Tongue (tissue), 3 donors: ENCODE measurements at places on chromosomes 16 and 17.

GRCh38 chr16:85921026-85921425 is 22.1 kb downstream of the IRF8 start:
- DNase-seq = no peak

DNA sequence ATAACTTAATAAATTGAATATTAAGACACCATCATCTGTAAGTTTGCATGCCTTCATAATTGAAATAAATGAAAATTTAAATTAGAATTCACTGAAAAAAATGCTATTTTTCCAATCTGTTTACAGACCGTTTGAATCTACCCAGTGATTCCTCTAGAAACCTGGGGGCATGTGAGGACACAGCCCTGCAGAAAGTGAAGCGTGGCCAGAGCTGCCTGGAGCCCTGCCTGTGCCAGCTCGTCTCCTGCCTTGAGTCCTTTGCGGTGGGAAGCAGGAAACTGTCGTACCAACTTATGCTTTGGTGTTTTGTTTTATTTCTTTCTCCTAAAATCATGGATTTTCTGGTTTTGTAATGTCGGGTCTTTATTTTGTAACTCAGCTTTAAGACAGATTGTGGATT is 67.8 kb upstream of the FA2H start:
- DNase-seq = no peak

GRCh38 chr17:73628642-73629552 is 15.3 kb downstream of the SDK2 start:
- DNase-seq = no peak

- DNase-seq = no peak
Observed at GRCh38 chr16:11414815-11415775, 69.8 kb downstream of the RMI2 start.

- DNase-seq = peak; percentile 73
Observed at GRCh38 chr17:62616993-62617893, 10.2 kb upstream of the MRC2 start.

- DNase-seq = peak; percentile 3
Observed at GRCh38 chr16:12620150-12620549, 183.5 kb downstream of the CPPED1 start.

GRCh38 chr17:17811381-17812210 is 25.2 kb downstream of the SREBF1 start:
- DNase-seq = peak; percentile 82

- no peak for DNase-seq
Observed at GRCh38 chr17:9958586-9959281, 53.7 kb upstream of the RCVRN start.

GRCh38 chr17:2172077-2172851 is 117.4 kb downstream of the HIC1 start:
- peak; percentile 95 for DNase-seq

DNA sequence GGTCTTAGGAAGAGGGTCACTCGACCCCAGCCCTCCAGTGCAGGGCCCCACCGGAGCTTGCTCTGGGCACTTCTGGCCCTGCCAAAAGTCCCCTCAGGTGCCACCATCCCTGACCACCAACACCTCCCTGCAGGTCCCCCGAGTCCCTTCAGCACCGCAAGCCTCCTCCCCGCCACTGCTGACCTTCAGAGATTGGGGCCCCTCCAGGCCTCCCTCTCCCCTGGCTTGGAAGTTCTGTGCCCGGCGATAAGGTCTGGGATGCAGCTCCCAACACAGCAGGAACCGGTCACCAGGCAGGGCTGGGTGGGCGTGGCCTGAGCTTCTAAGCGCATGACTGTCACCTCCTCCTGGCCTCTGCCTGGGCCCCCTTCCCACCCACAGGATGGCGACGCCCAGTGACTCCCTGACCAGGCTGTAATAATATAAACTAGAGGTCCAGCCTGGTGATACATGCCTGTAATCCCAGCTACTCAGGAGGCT is 11.2 kb downstream of the PIEZO1 start:
- peak; percentile 69 for DNase-seq

GRCh38 chr16:82598771-82599170 is 28.0 kb upstream of the CDH13 start:
- no peak for DNase-seq

DNA sequence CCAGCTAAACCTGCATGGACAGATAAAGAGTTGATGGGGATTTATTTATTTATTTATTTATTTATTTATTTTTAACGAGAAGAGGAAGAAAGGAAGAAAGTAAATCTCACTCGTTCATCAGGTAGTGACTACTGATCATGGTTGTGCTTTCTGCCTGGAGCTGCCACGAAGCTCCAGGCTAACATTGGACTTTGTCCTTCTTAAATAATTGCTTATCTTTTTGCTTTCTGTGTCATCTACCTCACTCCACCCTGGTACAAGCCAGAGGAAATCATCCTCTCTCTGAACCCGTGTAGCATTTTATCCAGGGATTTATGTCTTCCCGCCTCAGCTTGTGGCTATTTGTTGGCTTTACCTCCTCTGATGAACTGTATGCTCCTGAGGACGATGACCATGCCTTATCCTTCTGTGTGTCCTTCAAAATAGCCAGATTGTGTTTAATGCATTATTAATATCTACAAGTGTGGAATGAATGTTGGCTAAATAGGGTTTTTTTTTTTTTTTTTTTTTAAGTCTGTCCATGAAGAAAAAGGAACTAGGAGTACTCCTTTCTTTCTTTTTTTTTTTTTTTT is 8.0 kb upstream of the SLC12A3 start:
- DNase-seq = no peak

GRCh38 chr17:74126179-74126900 is 77.1 kb upstream of the RPL38 start:
- DNase-seq = no peak

GRCh38 chr16:47342055-47342454 is 118.8 kb downstream of the ITFG1 start:
- no peak for DNase-seq

- no peak for DNase-seq
Observed at GRCh38 chr17:78739331-78739931, 42.6 kb downstream of the CYTH1 start.

- no peak for DNase-seq
Observed at GRCh38 chr16:2096853-2097595, 38.7 kb downstream of the PKD1 start.

DNA sequence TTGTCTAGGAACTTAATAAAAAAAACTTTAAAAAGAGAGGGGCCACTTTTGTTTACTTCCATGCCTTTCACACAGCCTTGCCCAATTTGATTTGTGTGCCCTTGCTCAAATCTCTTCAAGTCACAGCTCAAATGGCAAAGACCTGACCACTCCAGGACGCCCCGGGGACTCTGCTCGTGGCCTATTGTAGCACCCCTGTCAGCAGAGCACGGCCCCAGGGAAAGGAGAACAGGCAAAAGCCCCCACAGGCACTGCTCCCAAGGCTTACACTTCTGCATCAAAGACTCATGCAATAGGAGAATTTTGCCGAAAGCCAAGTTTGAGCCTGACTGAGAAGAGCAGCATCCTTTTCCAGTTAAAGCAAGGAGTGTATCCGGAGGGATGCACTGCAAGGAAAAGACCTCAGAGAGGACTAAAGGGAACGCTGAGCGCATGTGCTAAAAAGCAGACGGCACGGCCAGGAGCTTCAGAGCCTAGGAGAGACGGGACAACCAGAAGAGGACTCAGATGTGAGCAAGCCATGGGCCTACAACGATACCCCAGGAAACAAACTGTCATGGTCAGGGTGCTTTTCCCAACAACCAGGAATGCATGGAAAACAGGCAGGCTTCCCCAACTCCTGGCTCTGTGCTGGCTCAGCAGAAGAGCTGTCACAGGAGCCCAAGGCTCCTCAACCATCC is 8.2 kb downstream of the CREBBP start:
- DNase-seq = no peak

GRCh38 chr17:2904135-2904534 is 107.9 kb downstream of the RAP1GAP2 start:
- peak; percentile 82 for DNase-seq

DNA sequence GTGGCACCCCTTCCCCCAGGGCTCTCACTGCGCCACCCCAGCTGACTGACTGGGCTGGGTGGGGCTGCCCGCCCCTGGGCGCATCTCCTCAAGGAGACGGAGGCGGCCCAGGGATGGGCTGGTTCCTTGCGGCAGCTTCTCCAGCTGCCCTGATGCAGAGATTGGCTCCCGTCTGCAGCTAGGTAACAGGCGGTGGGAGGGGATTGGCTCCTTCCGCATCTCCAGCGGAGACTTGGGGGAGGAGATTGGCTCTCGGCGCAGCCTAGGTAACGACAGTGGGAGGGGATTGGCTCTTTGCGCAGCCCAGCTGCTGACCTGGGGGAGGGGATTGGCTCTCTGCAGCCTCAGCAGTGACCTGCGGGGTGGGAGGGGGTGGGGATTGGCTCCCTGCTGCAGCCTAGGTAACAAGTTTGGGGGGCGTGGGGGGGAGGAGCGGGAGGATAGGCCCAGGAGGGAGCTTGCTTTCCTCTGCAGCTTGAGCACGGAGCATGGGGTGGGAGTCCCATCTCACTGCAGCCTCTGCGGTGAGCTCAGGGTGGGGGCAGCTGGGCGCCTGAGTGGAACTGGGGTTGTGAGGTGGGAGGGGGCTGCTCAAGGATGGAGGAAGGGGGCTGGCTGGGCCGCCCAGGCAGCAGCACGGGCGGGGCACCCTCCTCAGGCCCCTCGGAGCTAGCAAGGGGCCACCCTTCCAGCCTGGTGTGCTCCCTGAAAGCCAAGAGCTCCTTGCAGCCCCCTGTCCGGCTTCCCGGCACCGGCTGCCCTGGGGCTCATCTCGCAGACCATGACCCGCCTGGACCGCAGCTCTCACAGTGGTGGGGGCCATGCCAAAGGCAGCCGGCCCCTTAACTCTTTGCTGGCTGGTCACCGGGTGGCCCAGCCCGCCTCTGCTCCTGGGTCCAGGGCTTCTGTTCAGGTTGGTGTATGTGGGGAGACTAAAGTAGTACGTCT is 6.4 kb downstream of the NFE2L1 start:
- DNase-seq = peak; percentile 90

DNA sequence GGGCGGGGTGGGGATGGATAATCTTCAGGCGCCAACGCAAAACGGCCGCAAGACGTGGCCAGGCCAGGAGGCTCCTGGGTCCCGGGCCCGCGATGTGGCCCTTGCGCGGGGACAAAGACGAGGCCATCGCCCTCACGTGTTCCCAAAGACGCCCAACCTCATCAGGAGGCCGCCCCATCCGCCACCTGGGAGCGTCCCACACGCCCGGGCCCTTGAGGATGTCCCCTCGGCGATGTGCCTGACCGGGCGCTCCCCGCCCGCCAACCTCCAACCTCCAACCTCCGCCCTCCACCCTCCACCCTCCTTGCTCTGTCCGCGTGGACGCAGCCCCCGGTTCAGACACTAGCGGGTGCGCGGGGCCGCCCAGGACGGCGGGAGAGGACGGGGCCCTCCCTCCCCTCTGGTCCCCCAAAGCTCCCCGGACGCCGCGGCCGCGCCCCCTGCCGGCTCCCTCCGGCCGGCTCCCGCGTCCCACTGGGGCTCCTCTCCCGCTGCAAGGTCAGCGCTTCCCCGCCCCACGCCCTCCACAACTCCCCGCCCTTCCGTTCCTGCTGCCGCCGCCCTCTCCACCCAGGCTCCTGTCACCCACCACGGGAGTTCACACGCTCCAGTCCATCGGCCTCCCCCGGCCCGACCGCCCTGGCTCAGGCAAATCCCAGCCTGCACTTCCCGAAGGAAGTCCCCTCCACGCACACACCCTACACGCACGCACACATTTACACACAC is 250.8 kb upstream of the RPL38 start:
- DNase-seq = peak; percentile 55

DNA sequence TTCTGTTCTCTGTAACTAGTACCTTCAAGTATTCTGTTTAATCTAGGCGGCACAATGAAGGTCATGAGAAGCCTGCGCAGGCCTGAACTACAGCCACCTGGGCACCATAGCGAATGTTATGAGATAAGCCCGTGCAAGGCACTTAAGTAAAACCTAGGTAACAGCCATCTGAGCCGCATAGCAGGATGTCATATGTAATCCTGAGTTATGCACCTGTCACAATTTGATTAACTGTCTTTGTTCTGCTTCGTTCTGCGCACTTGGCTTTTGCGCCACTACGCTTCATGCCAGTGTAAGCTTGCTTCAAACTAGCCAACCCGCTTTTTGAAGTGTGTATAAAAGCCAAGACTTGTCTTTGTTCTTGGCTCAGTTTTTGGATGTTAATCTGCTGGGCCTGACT is 449.8 kb downstream of the KCNJ18 start:
- no peak for DNase-seq

GRCh38 chr16:81099958-81100357 is 3.8 kb upstream of the GCSH start:
- DNase-seq = no peak

- no peak for DNase-seq
Observed at GRCh38 chr16:75947626-75948239, 221.4 kb upstream of the CPHXL start.

DNA sequence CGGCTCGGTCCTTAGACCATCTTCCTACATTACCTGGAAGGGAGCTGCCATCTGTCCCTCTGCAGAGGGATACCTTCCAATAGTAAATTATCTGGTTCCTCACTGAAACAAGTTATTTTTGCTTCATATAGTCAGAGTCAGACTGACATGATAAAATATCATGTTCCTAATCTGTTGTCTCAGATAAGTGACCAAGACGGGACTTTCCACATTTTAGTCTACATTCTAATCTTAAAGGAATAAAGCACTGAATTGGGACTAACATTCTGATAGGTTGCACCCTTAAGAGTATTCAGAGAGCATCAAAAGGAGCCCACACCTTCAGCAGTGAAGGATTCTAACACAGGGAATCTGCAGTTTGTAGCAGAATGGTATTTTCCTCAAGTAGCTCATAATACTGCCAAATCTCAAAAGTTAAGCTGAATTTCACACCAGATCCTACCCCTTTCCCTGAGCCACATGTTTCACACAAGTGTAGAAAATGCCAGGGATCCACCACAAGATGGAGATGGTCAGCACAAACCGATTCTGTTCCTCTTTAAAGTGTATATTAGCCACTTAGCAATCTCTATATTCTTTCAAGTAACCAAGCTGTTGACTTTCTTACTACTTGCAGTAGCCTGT is 13.4 kb downstream of the GINS2 start:
- no peak for DNase-seq

- peak; percentile 91 for DNase-seq
Observed at GRCh38 chr16:67470359-67470758, 10.6 kb downstream of the ATP6V0D1 start.

- no peak for DNase-seq
Observed at GRCh38 chr17:65139101-65139764, 2.1 kb downstream of the RGS9 start.

DNA sequence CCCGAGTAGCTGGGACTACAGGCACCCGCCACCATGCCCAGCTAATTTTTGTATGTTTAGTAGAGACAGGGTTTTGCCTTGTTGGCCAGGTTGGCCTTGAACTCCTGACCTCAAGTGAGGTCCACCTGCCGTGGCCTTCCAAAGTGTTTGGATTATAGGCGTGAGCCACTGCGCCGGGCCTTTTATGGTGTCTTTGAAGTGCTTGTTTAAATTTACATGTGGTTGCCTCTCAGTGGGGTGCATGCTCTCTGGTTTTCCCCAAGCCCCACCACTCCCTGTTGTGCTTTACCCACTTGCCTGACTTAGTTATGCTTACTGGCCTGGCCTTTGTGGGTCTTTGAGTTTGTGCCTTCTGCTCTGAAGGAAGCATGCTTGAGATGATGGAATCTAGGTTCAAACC is 132.0 kb downstream of the PRKCB start:
- no peak for DNase-seq
